Caco-2 (cell line): ENCODE measurements at places on chromosomes 11 and 22. TPM values are rescaled to one million over a fixed set of nuclear protein-coding genes. Genes with fewer than 3 reads are reported as not detected.

DNA sequence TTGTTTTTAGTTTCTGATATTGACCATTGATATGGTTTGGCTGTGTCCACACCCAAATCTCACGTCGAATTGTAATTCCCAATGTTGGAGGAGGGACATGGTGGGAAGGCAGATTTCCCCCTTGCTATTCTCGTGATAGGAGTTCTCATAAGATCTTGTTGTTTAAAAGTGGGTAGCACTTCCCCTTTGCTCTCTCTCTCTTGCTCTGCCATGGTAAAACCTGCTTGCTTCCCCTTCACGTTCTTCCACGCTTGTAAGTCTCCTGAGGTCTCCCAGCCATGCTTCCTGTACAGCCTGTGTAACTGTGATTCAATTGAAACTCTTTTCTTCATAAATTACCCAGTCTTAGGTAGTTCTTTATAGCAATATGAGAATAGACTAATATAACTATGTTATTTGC is 203.6 kb upstream of the CHORDC1 start:
- DNase-seq = no peak
- H3K36me3 ChIP-seq = no peaks in the 10 kb centered on the region
- H3K4me3 ChIP-seq = no peak overlapping the region
- H3K4me1 ChIP-seq = no peaks in the 10 kb centered on the region
- H3K27me3 ChIP-seq = no peaks in the 10 kb centered on the region
- no peak overlapping the region for H3K27ac ChIP-seq

DNA sequence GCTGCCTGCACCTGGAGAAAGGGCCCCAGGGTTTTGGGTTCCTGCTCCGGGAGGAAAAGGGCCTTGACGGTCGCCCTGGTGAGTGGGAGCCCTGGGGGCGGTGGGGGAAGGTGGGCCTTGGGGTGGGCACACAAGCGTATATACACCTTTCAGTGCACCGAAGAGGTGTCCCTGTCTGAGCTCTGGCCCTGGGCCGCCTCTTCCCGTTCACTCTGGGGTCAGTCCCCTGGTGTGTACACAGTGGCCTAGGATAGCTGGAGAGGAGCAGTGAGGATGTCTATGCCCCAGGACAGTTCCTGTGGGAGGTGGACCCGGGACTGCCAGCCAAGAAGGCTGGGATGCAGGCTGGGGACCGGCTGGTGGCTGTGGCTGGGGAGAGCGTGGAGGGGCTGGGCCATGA is 2.8 kb downstream of the NHERF4 start:
- DNase-seq = no peak
- peaks cover 30% of the 10 kb centered on the region for H3K4me1 ChIP-seq

DNA sequence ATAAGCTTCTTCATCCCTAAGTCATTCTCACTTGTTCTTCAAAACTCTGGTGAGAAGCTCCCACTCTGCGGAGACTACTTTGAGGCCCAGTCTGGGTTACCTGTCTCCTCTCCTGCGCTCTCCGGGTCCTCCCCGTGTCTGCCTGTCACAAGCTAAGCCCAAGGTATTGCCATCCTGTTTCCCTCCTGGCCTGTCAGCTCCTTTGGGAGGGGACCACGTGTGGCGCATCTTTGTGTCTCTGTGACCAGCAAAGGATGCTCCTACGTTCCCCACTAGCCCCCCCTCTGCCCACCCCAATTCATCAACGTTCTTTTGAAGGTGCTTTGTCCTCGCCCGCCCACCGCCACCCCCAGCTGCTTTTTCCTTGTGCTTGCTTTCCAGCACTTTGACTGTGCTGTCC is 31.8 kb upstream of the FBLN1 start:
- DNase-seq = no peak
- peak overlapping the region; percentile 34 for H3K27ac ChIP-seq
- no peaks in the 10 kb centered on the region for H3K27me3 ChIP-seq
- H3K36me3 ChIP-seq = no peaks in the 10 kb centered on the region
- no peak overlapping the region for H3K4me3 ChIP-seq

DNA sequence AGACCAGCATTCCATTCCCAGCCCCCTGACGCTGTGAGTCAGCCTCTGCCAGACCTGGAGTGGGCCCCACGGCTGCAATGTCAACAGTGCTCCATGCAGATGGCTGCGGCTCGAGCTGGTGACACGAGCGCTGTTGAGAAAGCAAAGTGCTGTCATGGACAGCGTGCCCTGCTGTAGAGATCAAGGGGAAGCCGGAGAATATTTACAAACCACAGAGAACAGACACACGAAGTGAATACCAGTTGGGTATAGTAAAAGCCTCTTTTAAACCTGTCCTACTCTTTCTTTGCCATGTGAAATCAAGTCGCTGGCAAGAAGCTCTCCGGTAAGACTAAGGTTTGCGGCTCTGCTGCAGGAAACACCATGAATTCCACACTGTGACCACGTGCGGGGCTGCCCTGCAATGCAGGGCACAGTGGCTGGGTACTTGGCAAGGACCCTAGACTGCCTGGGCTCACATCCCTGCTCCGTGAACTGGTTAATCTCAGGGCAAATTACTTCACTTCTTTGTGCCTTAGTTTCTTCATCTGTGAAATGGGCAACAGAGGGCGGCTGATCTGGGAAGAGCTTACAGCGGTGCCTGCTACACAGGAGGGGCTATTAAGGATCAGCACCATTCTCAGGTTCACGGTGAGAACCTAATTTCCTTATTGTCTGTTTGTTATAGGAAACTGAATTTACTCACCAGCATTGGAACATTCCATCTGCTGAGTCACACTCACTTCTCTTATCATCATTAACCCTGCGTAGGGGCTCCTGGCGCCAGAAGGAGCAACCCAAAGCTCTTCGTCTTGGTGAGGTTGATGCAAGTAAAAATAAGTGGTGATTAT is 27.8 kb upstream of the ELFN2 start:
- H3K4me3 ChIP-seq = no peak overlapping the region
- no peaks in the 10 kb centered on the region for H3K36me3 ChIP-seq
- H3K27ac ChIP-seq = peak overlapping the region; percentile 94

DNA sequence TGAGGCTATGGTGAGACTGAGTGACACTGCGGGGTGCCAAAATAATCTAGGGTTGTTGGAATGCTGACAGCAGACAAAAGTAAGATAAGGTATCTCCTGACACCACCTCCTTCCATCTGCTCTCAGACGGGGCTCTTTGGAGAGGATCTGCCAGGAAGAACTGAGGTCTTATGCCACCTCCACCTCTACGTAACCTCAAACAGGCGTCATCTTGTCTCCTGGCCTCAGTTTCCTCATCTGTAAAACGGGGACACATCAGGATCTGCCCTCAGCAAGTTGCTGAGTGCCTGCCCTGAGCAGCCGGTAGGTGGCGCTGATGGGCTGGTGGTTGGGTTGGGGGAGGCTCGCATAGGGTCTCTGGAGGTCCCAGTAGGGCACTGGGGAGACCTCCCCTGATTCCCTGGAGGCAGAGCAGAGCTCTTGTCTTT is 1.7 kb upstream of the MYEOV start:
- DNase-seq = no peak
- no peak overlapping the region for H3K27ac ChIP-seq
- no peaks in the 10 kb centered on the region for H3K36me3 ChIP-seq
- H3K27me3 ChIP-seq = no peaks in the 10 kb centered on the region
- peaks cover 39% of the 10 kb centered on the region for H3K4me1 ChIP-seq
- no peak overlapping the region for H3K4me3 ChIP-seq

The OR51B4 gene
- not detected in 2 replicates for total RNA-seq

- no peak overlapping the region for H3K4me3 ChIP-seq
- H3K27ac ChIP-seq = no peak overlapping the region
- no peaks in the 10 kb centered on the region for H3K36me3 ChIP-seq
- DNase-seq = no peak
Measured at GRCh38 chr11:60563553-60564235, 48.5 kb downstream of the MS4A13 start.

The RCOR2 gene
- total RNA-seq = 1.5 and 1.8 TPM in 2 replicates

DNA sequence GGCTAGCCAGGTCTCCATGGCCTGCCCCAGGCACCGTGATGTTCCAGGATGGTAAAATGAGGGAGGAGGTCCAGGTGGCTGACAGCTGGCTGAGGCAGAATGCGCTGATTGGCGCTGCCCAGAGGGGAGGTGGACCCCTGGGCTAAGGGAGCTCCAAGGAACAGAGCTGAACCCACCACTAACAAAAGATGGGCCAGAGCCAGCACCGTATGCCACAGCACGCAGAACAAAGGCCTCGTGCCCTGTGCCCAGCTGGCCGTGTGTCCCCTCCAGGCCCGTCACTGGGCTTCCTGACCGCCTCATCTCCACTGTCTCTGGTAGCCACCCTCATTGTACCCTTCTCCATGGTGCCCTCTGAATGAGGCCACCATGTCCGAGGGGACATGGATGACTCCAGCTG is 19.6 kb upstream of the PRODH start:
- no peaks in the 10 kb centered on the region for H3K27me3 ChIP-seq
- no peak overlapping the region for H3K4me3 ChIP-seq

The INPP5J gene
- 6.8 and 7.8 TPM in 2 replicates for total RNA-seq

- H3K4me3 ChIP-seq = no peak within 1 kb of the TSS
- no peaks in the 10 kb centered on the region; the same call in 1 of the 2 replicates for H3K27me3 ChIP-seq
- H3K36me3 ChIP-seq = no peaks in the 10 kb centered on the region
- no peak for DNase-seq
- H3K27ac ChIP-seq = no peak within 1 kb of the TSS
Measured at GRCh38 chr11:72673943-72674828, at the start of gene PDE2A. PDE2A (minus strand) TSS chr11:72674422; CDS start chr11:72674207, 215 bp downstream.

DNA sequence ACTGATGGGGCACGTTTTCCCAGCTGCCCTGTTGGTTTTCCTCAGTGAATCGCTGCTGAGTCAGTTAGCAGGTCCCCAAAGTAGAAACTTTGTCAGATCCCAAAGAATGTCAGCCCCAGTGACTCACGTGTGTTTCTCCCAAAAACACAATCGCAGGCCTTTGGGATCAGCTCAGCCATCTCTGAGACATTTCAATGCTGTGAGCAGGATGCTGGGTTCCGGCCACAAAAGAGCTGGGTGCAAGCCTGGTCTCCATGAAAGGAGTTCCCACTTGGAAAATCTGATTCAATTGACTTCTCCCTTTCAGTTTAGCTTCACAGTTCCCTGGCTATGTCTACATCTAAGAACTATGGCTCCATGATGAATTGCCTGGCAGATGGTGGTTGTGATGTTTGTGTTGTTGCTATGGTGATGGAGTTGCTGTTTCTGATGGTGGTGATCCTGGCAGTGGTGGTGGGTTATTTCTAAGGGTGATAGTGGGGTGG is 28.0 kb downstream of the MYEOV start:
- H3K4me1 ChIP-seq = no peaks in the 10 kb centered on the region
- no peak overlapping the region for H3K27ac ChIP-seq
- DNase-seq = no peak
- H3K4me3 ChIP-seq = no peak overlapping the region
- no peaks in the 10 kb centered on the region for H3K36me3 ChIP-seq

DNA sequence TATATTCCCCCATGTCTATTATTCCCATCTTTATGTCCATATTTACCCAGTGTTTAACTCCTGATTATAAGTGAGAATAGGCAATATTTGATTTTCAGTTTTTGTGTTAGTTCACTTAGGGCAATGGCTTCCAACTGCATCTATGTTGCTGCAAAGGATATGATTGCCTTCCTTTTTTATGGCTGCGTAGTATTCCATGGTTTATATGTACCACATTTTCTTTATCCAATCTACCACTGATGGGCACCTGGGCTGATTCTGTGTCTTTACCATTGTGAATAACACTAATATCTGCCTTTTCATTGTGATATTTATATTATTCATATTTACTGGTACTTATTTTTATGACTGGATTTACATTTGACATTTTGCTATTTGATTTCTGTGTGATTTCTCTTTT is 649.6 kb downstream of the NTM start:
- H3K4me1 ChIP-seq = no peaks in the 10 kb centered on the region
- DNase-seq = no peak
- H3K36me3 ChIP-seq = no peaks in the 10 kb centered on the region
- H3K27ac ChIP-seq = no peak overlapping the region
- no peaks in the 10 kb centered on the region for H3K27me3 ChIP-seq
- H3K4me3 ChIP-seq = no peak overlapping the region

The AIP gene
- total RNA-seq = 110 and 112 TPM in 2 replicates

DNA sequence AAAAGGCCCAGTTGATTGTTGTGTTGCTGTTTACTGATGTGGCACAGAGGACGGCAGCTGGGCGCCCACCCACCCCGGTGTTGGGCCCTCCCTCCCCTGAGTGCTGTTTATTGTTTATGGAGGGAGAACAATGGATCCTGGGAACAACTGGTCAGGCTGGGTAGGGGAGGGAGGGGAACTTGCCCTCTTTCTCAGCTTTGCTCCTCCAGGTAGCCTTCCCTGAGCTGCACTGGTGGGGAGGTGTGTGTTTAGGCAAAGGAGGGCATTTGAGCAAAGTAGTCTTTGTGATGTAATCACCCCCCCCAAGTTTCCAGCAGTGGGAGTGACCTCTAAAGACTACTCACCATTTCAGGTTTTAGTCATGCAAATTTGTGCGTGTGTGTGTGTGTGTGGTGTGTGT is 1035.3 kb downstream of the NTM start:
- DNase-seq = no peak
- no peaks in the 10 kb centered on the region for H3K36me3 ChIP-seq
- no peaks in the 10 kb centered on the region for H3K27me3 ChIP-seq
- no peak overlapping the region for H3K27ac ChIP-seq
- H3K4me1 ChIP-seq = no peaks in the 10 kb centered on the region

The DDI1 gene
- total RNA-seq = not detected in 2 replicates

The GRAMD1B gene
- total RNA-seq = 1.2 and 1.5 TPM in 2 replicates

GRCh38 chr22:39894554-39895092 is 1.1 kb upstream of the ENTHD1 start:
- H3K27me3 ChIP-seq = no peaks in the 10 kb centered on the region
- H3K27ac ChIP-seq = no peak overlapping the region
- DNase-seq = no peak

GRCh38 chr11:31643857-31644256 is 134.3 kb downstream of the ELP4 start:
- no peaks in the 10 kb centered on the region for H3K4me1 ChIP-seq
- no peak overlapping the region for H3K4me3 ChIP-seq
- H3K27ac ChIP-seq = no peak overlapping the region
- no peak for DNase-seq

GRCh38 chr11:19201737-19202605 is at the start of gene CSRP3:
CSRP3 (minus strand) TSS chr11:19201983; CDS start chr11:19192448, 9,535 bp downstream.
- peaks cover 10% of the 10 kb centered on the region; the same call in 1 of the 2 replicates for H3K4me1 ChIP-seq
- DNase-seq = no peak
- H3K27me3 ChIP-seq = no peaks in the 10 kb centered on the region
- no peaks in the 10 kb centered on the region for H3K36me3 ChIP-seq

DNA sequence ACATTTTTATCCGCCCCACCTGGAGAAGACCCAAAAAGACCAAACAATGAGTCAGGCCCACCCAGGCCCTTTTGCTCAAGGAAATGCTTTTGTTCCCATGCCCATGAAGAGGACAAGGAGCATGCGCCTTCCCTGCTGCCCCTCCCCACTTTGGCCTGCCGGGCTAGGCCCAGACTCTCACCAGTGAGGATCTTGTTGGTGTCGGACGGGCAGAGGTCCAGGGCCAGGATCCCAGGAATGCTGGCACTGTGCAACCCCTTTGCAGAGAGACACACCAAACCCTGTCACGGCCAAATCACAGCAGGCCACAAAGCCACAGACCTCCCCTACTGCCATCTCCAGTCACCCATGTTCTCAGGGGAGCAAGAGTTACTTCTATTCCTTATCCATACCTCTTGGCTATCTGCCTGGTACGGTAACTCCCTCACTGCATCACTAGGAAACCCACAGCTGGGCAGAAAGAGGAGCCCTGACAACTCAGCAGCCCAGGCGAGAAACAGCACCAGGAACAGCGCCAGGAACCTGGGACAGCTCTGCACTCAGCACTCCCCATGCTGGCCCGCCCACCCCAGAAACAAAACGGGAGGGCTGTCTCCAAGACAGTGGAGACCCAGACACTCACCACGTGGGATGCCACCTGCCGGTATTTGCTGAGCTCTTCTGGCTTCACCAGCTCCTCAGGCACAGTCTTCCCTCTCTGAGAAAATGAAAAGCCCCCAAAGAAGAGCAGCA is 5.5 kb downstream of the PRPF19 start:
- H3K4me1 ChIP-seq = no peaks in the 10 kb centered on the region; the same call in 1 of the 2 replicates
- no peak for DNase-seq
- peaks cover 10% of the 10 kb centered on the region for H3K36me3 ChIP-seq
- H3K27me3 ChIP-seq = no peaks in the 10 kb centered on the region
- H3K4me3 ChIP-seq = no peak overlapping the region
